ENCODE measurements at places on chromosomes 7 and 10.

GRCh38 chr7:45888185-45888992 is at the start of gene IGFBP1:
Gene IGFBP1 (plus strand): TSS chr7:45888488. CDS start chr7:45888653, 165 bp downstream.
- DNase-seq, result no peak

- no peak for DNase-seq
Measured at GRCh38 chr10:72564596-72564995, 61.3 kb downstream of the MICU1 start.

DNA sequence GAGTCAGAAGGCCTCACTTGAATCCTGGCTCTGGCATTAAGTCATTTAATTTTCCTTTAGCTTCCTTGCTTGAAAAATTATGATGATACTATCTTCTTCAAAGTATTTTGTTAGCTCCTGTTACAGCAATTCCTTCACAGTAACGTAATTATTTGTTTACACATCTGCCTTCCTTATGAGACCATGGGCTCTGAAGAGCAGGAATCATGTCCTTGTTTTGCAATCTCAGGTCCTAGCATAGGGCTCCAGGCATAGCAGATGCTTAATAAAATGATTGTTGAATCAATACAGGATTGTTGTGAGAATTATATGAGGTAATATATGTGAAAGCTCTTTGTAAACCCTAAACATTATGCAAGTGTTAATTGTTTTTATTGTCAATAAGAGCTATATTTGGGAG is 25.5 kb downstream of the KLHDC10 start:
- DNase-seq, result no peak

- DNase-seq, result no peak
Measured at GRCh38 chr10:34290412-34291081, 524.5 kb downstream of the PARD3 start.

DNA sequence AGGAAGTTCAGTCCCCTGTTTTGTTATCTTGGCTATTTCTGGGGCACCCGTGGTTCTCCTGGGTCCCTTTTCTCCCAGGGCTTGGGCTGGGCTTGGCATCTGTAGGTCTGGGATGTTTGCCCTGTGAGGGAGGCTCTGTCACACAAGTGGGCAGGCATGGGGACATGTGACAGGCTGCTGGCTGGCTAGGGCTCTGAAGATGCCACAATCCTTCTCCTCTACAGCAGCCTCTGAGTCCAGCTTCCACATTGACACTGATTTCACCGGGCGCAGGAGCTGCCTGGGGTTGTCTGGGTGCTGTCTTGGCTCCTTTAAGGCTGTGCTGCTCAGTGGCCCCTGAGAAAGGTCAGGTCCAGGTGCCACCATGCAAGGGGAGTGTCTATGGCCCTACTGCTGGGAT is 37.4 kb upstream of the ZNF716 start:
- no peak for DNase-seq

GRCh38 chr10:31073996-31074721 is 42.5 kb upstream of the ZNF438 start:
- DNase-seq, result no peak

GRCh38 chr10:31820096-31820495 is 108.5 kb downstream of the ARHGAP12 start:
- no peak for DNase-seq

DNA sequence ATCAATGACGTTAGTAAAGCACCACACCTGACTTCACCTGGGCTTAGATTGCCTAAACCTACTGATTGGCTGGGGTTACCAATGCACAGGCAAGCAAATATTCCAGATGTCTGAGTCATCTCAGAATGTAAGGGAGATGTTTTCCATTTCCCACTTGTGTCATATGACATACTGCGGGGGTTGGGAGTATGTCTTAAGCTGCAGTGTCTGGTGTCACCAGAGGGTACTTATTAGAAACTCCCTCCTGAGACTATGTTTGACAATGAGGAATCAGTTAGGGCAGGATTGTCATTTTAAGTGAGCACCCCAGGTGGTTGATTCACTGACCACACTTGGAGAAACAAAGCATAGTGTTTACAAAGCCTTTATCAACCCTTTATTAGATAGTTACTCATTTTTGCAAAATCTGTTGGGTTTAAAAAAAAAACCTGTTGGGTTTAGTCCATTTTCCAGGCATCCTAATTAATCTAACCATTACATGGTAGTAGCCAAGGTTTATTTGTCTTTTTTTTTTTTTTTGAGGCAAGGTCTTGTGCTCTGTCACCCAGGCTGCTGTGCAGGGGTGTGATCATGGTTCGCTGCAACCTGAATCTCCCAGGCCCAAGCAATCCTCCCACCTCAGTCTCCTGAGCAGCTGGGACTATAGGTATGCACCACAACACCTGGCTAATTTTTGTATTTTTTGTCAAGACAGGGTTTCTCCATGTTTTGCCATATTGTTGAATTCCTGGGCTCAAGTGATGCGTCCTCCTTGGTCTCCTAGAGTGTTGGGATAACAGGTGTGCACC is 72.5 kb downstream of the CDK6 start:
- no peak for DNase-seq

DNA sequence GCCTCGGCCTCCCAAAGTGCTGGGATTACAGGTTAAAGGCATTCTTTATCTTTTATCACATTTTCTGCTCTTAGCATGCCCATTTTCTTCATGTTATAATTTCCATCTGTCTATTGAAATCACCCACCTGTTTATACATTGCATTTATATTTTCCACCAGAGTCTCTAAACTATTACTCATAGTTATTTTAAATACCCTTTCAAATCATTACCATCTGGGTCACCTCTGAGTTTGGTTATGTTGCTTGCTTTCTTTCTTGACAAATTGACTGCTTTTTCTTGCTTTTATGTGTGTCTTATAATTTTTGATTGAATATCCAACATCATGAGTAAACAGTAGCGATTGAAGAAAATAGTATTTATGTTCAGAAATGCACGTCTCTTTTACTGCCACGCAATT is 71.4 kb downstream of the TMEM270 start:
- no peak for DNase-seq
